ENCODE measurements at places on chromosomes 12 and 14.
A peak's percentile ranks its signal among the peaks of the same experiment; 100 is the strongest.

DNA sequence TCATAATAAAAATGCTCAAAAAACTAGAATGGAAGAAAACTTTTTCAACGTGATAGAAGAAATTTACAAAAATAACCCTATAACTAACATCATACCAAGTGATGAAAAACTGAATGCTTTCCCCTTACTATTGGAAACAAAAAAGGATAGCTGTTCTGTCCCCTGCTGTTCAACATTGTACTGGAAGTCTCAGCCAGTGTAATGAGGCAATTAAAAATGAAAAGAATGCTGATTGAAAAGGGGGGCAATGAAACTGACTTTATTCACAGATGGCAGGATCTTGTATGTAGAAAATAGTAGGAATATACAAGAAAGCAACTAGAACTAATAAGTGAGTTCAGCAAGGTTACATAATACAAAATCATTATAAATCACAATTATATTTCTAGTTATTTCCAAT, 337.9 kb upstream of the KITLG start:
- DNase-seq = no peak

- no peak for DNase-seq
These were observed 52.1 kb downstream of the SLC15A4 start for GRCh38 chr12:128771681-128772080.

DNA sequence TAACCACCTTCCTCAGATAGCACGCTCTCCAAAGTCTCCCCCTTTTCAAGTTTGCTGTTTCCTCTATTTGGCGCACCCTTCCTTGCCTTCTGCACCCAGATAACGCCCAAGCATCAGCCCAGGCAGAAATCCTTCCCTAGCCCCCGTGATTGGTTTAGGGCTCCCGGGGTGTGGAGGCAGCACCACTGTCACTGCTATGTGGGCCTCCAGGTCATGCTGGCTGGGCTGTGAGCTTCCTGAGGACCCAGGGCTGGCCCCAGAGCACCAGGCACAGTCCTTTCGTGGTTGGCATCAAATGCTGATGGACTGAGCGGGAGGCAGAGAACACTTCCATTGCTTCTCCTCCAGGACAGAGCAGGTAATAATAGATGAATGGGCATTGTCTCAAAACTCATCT, 311.4 kb downstream of the BCL11B start:
- no peak for DNase-seq

DNA sequence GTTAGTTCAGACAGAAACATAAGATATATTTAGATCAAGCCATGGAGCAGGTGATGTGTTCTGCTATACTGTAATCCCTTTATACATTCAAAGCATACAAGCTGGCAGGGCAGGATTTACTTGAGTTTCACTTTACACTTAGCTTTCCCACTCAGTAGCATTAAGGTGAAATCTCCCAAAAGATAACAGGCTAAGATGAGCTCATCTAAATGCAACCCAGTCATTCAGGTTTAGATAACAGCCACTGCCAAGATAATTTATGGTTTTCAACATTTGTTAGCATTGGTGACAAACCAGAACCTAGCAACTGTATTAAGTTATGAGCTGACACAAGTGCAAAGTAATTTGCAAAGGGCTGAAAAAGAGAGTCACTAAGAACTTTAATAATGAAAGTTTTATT, 925.1 kb upstream of the ATXN7L3B start:
- no peak for DNase-seq

- no peak for DNase-seq
These were observed 89.2 kb upstream of the TMEM263 start for GRCh38 chr12:106866426-106867080.

DNA sequence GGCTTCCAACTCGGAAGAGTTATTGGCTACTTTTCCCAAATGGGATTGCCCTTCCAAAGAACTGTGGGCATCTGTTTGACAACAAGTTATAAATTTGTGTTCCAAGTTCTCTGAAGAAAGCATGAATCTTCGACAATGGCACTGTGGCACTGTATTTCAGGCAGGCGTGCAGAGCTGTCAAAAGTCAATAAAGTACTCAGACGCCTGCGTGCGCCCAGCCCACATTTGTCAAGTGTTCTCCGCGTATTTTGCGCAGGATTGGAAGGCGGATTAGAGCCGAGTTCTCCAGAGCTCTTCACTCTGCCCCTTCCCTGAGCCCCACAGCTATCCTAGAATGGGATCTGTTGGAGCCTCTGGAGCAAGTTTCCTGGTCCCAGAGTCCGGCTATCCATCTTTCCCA, 103.2 kb downstream of the SLC25A47 start:
- no peak for DNase-seq

DNA sequence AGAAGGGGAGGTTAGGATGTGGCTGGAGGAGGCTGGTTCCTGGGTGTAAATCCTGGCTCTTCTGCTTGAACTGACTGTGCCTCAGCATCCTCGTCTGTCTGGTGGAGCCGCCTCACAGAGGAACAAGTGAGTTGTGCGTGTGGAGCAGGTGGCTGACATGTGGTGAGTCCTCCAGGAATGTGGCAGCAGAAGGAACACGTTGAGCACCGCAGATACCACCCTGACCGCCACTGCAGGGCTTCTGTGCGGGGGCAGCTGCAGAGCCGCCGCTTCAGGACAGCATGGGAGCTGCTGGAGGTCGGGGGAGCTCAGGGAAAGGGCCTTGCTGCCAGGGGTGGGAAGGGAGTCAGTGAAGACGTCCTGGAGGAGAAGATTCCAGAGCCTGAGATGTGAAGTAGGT, 48.9 kb downstream of the TRAF3 start:
- DNase-seq = no peak

- no peak for DNase-seq
These were observed 20.1 kb upstream of the OR6J1 start for GRCh38 chr14:22664261-22664660.

DNA sequence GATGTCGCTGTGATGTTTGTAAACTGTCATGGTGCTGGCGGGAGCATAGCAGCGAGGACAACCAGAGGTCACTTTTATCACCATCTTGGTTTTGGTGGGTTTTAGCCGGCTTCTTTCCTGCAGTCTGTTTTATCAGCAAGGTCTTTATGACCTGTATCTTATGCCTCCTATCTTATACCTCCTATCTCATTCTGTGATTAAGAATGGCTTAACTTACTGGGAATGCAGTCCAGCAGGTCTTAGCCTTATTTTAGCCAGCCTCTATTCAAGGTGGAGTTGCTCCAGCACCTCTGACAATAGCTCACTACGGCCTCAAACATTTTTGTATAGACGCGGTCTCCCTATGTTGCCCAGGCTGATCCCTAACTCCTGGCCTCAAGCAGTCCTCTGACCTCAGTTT, 53.7 kb downstream of the B4GALNT3 start:
- DNase-seq = no peak

DNA sequence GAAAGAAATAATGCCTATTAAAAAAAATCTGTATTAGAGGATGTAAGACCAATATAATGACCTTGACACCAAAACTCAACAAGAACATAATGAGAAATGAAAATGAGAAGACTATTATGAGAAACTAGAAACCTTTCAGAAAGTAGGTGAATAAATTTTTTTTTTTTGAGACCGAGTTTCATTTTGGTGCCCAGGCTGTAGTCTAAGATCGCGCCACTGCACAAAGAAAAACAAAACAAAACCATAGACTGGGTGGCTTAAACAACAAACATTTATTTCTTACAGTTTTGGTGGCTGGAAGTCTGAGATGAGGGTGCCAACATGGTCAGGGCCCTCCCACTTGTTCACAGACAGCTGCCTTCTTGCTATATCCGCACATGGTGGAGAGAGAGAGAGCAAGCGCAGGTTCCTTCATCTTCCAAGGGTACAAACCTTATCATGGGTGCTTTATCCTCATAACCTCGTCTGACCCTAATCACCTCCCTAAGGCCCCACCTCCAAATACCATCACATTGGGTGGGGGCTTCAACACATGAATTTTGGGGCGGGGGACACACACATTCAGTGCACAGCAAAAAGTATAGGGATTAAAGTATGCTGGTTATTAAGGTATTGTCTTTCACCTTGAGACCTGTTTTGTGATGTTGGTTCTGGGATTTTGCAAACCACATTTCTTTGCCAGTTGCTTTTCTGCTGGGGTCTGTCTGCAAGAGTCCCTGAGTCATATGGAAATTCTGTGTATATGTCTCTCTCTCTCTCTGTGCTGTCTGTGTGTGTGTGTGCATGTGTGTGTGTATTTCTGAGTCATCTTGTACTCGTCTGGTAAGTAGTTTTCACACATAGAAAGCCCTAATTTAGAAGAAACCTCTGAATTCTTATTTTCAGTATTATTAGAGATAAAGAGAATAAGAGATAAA, 26.2 kb downstream of the ZCRB1 start:
- DNase-seq = peak; percentile 69

- no peak for DNase-seq
These were observed at the start of gene KCNK10 for GRCh38 chr14:88323086-88323522. TSS of gene KCNK10 (minus strand) at chr14:88323269. CDS start at chr14:88322798, 471 bp downstream.
